ENCODE measurements at places on chromosomes 1 and 21.

DNA sequence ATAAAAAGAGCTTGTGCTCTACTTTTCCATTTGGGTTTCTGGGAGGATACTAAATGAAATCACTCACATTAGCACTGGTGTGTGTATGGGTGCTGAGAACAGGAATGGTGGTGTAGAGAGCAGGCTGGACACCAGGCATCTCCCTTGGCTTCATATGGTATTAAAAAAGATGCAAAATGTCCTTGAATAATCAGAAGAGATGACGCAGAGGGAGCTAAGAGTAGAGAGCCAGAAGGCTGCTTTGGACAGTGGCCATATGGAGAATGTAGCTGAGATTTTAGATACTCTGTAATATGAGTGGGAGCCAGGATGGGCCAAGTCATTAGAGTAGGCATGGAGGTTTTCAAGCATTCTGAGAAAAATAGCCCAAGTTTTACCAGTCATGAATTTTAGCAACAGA lies 112.3 kb upstream of the ZRANB2 start:
- DNase-seq = no peak

DNA sequence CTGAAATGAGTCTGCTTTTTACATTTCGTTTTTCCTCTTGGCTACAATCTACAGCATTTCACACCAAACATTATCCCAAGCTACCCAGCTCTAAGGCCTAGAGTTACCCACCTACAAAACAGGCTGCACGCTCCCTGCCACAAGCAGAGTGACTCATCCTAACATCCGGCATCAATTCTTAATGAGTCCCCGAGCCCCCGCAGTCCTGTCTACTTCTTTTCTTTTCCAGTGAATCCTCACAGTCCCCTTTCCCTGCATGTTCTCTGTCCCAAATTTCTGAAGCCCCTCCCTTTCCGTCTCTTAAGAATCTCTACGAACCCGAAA lies 650 bp downstream of the PCNX2 start:
- DNase-seq = peak; percentile 52

- peak; percentile 72 for DNase-seq
These were observed 955 bp upstream of the UBE2G2 start for GRCh38 chr21:44802396-44803153.

DNA sequence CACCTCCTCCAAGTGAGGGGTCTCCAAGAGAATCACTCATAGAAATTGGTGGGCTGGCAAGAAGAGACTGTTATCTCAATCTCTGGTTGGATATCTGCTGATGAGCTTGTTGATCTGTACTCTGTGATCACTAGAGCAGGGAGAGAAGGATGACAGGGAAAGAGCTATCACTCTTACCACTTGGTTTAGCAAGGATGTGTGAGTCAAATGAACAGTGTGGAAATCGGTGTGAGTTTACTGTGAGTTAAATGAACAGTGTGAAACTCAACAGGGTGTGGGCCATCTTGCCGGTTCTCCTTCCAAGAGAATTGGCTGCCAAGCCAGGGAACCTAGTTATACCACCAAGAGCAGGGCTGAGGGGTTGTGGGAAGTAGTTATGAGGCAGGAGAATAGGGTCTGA lies 33.3 kb upstream of the CD1D start:
- DNase-seq = no peak

DNA sequence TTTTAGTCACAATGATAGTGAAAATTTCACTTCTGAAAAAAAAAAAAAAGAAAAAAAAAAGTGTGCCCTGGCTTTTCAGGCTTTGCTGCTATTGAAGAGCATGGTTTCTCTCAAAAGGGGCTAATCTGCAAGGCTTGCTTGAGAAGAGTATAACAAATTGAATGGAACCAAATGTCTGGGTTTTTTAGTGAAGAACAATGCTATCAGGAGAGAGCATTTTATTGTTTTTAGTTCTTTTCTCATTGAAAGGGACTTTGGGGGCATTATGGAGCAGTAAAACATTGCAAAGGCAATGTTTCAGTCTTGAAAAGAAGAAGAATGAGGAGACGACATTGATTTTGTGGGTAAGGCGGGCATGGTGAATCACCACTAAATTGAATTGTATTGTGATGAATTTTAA lies 28.2 kb downstream of the VCAM1 start:
- peak; percentile 60 for DNase-seq

- no peak for DNase-seq
These were observed 93.3 kb upstream of the ZNHIT6 start for GRCh38 chr1:85801520-85801919.

DNA sequence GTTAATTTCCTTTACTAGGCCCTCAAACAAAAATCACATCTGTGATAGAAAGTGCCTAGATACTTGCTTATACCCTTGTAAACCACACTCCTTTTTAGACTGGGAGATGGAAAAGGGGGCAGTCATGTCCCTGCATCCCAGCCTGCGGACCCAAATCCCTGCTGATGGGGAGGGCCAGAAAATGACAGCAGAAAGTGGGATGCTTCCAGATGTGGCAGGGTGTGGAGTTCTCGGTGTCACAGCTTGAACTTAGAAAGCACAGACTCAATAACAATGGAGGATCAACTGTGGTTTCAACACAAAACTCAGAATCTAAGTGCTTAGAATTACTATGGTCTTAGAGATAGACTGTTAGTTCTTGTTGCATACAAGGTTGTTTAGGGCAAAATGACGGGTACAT lies 95.6 kb upstream of the F3 start:
- no peak for DNase-seq

- DNase-seq = no peak
These were observed 2.4 kb upstream of the TMEM125 start for GRCh38 chr1:43267291-43267805.

DNA sequence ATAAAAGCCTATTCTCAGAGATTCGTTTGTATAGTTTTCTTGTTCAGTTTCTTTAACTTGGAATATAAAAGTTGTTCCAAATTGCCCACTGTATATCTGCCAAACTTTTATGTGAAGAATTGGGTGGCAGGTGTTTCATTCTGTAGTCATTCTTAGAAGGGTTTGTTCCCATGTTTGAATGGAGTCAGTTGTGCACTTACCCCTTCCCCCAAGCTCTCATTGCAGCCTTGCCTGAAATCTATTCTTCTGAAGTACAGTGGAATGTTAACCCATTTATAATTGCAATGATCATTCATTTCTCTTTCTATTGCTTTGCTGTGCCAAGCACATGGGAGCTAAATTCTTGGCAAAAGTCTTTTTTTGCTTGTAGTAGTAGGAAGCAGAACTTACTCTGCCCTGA lies 375.3 kb upstream of the C1orf87 start:
- no peak for DNase-seq

- DNase-seq = no peak
These were observed 208.4 kb downstream of the TRABD2B start for GRCh38 chr1:47788761-47789160.

DNA sequence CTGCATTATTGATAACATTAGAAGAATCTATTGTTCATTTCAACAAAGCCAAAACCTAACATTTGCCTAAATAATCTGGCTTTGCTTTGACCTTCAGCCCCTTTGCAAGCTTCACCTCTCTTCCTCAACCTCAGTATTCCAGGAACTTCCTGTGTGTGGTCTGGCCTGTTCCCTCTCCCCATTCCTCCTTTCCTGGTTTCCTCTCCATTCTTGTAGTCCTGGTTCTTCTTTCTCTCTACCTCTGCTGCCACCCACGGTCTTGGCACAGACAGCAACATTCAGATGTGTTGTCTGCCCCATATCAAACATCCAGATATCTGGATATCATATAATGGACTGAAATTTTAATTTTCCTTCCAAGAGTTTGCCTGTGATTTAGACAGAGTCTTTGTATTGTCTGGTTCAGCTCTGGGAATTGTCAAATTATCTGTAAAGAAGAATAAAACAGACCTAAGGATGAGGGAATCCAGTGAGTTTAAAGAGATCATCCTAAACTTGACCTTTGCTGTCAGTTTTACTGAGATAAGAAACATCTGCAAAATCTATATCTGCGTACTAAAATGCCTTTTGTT lies 148.1 kb upstream of the KCTD3 start:
- no peak for DNase-seq

GRCh38 chr1:32886004-32886827 lies at the start of gene HPCA:
Gene HPCA (plus strand): TSS chr1:32886491. CDS start chr1:32888899, 2,408 bp downstream.
- DNase-seq = peak; percentile 96

- peak; percentile 61 for DNase-seq
These were observed 295.0 kb downstream of the OMA1 start for GRCh38 chr1:58251430-58252073.

DNA sequence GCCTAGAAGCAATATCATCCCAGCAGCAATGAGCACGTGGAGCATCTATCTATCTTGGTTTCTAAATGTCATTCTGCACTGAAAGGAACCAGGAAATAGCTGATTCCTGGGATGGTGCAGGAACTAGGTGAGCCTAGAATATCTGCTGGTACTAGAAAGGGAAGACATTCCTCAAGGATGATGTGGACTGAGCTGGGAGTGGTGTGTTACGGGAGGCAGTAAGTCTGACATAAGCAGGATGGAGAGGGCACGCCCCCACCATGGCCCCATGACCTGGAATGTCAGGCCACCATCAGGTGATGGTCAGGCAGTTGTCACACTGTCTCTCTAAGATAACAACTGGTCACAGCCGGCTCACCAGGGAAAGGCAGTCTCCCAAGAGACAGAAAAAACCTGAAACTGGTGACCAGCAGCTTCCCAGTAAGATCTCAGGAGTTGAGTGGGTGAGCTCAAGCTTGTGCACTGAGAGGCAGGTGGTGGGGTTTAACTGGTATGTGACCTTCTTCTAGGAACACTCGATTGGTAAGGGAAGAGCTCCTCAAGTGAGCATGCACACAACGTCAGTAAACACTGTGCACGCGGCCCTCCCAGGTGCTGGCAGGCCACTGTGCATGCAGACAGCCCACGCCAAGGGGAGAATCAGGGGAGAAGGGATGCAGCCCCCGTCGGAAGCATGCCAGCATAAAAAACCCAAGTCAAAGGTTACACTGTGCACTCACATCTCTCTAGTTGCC lies 148.7 kb downstream of the ADSS2 start:
- DNase-seq = no peak

DNA sequence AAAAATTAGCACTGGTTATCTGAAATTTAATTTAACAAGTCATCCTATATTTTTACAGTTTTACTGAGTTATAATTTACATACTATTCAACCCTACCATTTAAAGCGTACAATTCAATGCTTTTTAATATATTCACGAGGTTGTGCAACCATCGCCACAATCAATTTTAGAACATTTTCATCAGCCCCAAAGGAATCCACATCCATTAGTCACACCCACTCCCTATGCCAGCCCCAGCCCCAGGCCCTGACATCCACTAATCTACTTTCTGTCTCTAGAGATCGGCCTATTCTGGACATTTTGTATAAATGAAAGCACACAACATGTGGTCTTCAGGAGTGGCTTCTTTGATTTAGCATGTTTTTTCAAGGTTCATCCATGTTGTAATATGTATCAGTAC lies 134.7 kb downstream of the PSMG1 start:
- no peak for DNase-seq

- no peak for DNase-seq
These were observed 64.4 kb downstream of the HMGB4 start for GRCh38 chr1:33928251-33928650.

DNA sequence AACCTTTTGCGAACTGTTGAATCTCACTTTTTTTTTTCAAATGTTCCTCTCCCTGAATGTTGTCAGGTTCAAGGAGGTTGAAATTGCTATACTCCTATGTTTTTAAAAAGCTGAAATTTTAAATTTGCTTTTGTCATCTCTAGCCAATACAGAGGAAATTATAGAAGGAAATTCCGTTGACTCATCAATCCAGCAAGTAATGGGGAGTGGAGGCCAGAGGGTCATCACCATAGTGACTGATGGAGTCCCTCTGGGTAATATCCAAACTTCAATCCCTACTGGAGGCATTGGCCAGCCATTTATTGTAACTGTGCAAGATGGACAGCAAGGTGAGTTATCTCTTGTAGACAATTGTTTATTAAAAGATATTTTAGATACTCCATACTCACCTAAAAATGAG lies 36.3 kb downstream of the GABPB2 start:
- no peak for DNase-seq

DNA sequence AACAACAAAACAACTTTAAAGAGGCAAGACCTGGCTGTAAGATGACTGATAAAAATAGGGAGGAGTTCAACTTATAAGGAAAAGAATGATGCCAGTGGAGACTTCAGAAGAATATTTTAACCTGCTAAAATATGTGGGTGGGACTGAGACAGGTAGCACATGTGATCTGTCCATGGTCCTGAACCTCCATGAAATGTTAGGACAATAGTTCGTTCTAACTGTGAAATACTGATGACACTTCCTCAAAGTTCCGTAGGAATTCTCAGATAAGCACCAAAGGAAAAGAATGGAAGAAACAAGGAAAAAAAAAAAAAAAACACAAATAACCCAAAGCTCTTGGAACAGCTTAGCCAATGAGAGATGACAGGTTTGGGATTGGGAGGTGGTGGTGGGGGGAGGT lies 44.7 kb downstream of the CDC42BPA start:
- peak; percentile 67 for DNase-seq

DNA sequence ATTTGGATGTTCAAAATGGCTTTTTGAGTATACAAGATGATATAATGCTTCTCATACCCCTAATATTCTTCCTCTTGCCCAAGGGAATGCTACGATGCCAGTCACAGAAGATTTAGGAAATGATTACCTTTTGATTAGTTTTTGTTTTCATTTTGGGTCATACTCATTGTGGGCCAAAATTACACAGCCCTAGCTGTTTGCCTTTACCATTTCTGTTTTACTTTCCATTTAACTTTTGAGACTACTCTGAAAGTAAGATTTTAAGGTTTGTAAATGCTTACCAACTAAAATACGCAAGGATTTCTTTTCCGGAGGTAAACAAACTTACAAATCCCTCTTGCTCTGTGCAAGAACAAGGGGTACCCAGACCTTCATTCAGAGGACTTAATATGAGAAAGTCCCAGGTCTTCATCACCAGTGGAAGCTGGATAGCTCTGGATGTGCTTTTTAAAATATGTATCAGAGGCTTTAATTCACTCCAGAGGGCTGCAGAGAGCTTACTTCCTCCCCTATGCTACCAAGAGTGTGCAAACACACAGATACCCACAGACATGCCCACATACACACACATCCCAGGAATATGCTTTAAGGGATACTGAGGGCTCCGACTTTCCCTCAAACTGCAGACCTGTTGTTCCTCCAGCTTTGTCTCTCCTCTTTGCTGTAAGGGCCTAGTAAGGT lies 631.4 kb downstream of the SMYD3 start:
- no peak for DNase-seq

DNA sequence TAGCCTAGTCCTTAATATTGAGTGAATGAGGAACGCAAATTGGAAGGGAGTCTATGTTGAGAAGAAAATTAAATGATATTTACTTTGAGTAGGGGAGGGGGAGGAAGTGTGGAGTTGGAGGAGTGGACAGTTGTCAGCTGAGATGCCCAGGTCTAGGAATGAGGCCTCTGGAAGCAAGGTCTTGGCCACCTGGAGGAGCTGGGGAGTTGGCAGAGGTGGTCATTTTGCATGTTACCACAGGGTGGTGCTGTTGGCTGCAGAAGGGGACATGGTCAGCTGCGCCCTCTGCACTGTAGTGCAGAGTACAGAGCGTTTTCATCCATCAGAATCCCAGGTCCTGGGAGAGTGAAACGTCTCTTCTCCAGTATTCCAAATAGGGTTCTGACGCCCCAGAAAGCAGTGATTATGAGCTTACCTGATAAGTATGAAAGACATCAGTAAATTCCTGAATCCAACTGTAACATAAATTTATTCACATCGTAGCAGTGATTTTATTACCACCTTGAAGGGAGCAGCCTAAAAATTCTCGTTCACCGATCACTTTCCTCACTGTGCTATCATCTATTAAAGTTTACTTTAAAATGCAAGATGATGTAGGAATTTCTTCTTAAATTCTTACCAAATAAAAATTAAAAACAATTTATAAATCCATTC lies 13.8 kb downstream of the PARK7 start:
- DNase-seq = peak; percentile 89

Measured in neural progenitor cell (in vitro differentiated cells).